ENCODE measurements at places on chromosomes 16 and 17.

DNA sequence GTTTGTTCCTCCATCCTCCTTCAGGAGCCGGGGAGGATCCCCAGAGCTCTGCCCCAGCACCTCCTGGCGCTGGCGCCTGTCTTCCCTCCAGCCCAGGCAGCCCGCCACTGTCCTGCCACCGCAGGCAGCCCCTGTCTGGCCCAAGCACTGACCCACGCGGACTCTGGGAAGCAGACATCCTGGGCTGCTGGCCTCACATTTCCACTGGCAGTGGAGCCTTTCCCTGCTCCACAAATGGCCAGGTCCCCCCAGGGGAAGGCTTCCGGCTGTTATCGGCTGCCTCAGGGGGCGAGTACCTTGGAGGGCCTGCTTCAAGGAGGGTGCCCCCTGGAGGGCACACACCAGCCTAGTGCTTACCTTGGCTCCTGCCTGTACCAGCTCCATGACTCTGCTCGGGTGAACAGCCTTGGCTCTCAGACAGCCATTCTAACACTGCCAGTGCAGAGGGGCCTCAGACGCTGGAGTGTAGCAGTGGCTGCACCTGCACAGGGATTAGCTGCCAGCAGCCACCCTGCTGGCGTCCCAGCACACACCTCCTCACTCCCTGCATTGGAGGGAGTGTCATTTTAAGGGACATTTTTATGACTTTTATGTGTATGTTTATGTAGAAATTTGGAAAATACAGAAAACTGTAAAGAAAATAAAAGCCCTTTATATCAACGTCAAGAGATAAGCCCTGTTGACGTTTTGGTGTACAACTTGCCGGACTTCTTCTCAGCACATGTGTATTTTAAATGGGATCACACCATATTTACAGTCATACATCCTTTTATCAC, 21.0 kb downstream of the ACE start:
- no peak for DNase-seq
- H3K36me3 ChIP-seq, result no peaks in the 10 kb centered on the region
- no peak overlapping the region for H3K27ac ChIP-seq
- H3K4me1 ChIP-seq, result no peaks in the 10 kb centered on the region

DNA sequence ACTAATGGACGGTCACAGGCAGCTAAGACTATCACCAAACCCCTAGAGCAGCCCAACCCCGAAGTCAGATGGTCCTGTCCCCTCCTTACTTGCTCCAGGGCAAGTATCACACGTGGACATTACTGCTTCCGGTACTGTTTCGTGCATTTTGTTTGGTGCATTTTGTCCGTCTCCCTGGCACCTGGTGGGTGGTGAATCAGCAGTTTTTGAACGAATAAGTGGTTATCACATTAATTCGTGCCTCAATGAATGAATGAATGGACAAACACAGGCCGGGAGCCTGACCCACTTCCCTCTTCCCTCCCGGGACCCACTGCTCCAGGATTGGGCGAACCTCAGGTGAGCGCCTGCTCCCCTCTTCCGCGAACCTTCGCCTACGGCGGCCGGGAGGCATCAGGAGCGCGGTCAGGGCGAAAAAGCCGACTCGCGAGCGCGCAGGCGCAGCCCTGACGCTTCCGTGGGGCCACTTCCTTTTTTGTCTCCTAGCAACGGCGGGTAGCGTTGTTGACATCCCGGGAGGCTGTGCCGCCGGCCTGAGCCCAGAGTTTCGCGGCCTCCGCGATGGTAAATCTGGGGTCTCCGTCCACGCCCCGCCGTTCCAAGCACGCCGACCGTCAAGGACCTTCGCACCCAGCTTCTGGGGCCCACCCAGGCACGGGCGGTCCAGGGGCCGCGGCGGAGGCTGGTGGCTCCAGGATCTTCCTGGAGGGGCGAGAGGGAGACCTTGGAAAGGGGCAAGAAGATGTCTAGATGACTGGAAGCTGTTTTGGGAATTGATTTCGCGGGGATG, at the start of gene DYNLRB2:
DYNLRB2 (plus strand) TSS at position 478 of the 790 bp plus-strand sequence; CDS start at position 562, 84 bp downstream.
- DNase-seq, result peak; percentile 95
- H3K4me1 ChIP-seq, result no peaks in the 10 kb centered on the region
- H3K36me3 ChIP-seq, result no peaks in the 10 kb centered on the region
- H3K27ac ChIP-seq, result no peak within 1 kb of the TSS

DNA sequence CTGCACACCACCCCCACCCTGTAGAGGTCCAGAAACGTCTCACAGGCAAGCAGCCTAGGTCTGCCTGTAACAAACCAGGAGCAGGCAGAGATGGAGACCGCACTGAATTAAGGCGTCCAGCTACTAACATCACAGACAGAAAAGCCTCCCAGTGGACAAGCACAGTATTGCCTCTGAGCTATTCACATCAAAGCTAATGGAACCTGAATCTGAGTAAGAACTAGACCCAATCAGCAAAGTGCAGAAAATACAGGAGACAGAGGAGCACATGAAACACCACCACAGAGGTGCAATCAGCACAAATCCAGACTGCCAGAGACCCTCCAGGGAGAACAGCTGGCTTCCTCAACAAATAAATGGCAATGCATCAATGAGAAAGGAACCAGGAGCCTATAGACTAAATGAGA, 22.2 kb upstream of the PEMT start:
- no peaks in the 10 kb centered on the region for H3K36me3 ChIP-seq
- no peak for DNase-seq
- H3K27me3 ChIP-seq, result no peaks in the 10 kb centered on the region
- no peaks in the 10 kb centered on the region for H3K4me1 ChIP-seq
- no peak overlapping the region for H3K27ac ChIP-seq

DNA sequence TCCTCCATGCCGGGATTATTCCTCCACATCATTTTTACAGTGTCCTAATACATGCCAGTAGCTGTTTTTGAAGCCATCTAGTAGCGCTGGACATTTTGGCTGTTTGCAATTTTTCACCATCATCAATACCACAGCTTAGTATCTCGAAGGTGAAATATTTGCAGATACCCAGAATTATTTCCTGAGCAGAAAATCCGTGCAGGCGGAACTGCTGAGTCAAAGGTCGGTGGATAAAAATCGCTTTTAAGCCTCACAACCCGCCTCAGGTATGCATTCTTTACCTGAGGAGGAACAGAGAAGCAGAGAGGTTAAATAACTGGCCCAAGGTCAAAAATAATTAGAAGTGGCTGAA, 584 bp upstream of the TNRC6A start:
- H3K4me3 ChIP-seq, result peak overlapping the region; percentile 90
- no peak for DNase-seq
- H3K27ac ChIP-seq, result peak overlapping the region; percentile 94

Measured in psoas muscle (tissue), 8 donors.